ENCODE measurements at places on chromosomes 5 and 9.
A peak's percentile ranks its signal among the peaks of the same experiment; 100 is the strongest.

GRCh38 chr9:86687788-86688187, 259.5 kb downstream of the GAS1 start:
- H3K27ac ChIP-seq: no peak overlapping the region
- H3K27me3 ChIP-seq: no peaks in the 10 kb centered on the region
- no peak overlapping the region for H3K4me3 ChIP-seq
- no peaks in the 10 kb centered on the region for H3K4me1 ChIP-seq
- DNase-seq: no peak

GRCh38 chr9:98797491-98797890, 1.1 kb upstream of the ANKS6 start:
- DNase-seq: no peak
- no peak overlapping the region for H3K27ac ChIP-seq
- peaks cover 14% of the 10 kb centered on the region for H3K4me1 ChIP-seq
- H3K4me3 ChIP-seq: no peak overlapping the region
- no peaks in the 10 kb centered on the region for H3K27me3 ChIP-seq

DNA sequence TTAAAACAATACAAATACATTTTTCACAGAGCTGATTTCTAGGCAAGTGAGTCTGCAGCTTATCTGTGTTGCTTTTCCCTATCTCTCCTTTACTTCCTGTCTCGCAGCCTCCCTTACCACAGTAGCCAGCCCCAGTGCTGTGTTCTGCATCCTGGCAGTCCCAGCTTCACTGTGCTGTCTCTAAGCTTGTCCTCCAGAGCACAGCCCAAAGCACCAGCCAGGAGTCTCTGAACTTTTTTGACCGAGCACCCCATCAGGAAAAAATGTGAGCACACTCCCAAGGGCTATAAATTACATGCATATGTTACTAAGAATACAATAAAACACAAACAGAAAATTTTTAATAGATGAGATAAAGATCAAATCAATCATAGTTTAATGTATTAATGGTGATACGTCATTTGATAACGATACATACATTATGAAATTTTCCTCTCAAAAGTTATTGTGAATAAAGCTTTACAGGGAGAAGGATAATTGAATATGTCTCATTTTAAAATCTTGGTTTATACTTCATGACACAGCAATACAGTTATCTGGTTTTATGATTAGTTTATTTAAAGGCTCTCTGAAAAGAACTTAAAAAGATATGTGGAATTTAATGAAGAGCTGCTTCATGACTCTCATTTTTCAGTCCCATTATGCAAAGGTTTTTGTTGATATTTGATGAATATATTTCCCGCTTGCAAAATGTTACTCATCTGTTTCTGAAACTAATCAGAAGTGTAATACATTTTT, 7.3 kb upstream of the RHOBTB3 start:
- no peaks in the 10 kb centered on the region for H3K27me3 ChIP-seq
- H3K36me3 ChIP-seq: no peaks in the 10 kb centered on the region
- DNase-seq: no peak
- H3K27ac ChIP-seq: peak overlapping the region; percentile 15
- no peak overlapping the region for H3K4me3 ChIP-seq

- H3K27ac ChIP-seq: no peak overlapping the region
- no peaks in the 10 kb centered on the region for H3K27me3 ChIP-seq
- H3K4me1 ChIP-seq: peaks cover 1% of the 10 kb centered on the region
- DNase-seq: no peak
Measured at GRCh38 chr5:59268756-59269415, 624.6 kb downstream of the PDE4D start.

DNA sequence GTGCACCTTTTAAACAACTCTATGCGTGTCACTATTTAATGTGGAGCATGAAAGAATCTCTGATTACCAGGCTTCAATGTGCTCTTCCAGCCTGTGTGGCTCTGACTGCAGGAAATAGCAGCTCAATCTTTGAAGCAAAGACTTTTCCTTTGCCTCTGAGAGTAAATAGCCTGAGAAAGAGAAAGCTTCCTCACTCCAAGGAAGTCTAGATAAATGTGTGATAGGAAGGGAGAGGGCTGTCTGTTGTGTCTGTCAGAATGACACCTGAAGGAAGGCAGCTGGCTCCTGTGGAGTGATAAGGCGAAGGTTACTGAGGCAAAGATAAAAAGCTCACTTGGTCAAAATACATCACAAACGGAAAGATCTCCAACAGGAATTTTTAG, 205.3 kb upstream of the HAPLN1 start:
- H3K4me3 ChIP-seq: no peak overlapping the region
- H3K27me3 ChIP-seq: no peaks in the 10 kb centered on the region
- H3K4me1 ChIP-seq: no peaks in the 10 kb centered on the region
- DNase-seq: no peak

DNA sequence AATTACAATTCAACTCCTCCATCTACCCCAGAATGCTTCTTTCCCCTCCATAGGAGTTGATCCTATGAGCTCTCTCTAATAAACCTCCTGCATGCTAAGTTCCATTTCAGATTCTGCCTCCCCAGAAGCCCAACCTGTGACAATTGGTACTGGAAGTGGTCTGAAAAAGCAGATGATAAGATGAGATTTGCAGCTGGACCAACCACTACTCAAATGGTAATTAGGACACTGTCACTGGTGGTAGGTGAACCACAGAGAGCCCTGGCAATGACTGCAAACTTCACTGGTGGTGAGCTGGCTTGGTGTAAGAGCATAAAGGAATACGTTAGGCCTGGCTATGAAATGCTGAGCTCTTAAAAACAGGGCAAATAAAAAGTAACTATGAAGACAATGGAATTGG, 112.6 kb downstream of the ESM1 start:
- no peak overlapping the region for H3K4me3 ChIP-seq
- H3K27me3 ChIP-seq: no peaks in the 10 kb centered on the region
- H3K4me1 ChIP-seq: peaks cover 12% of the 10 kb centered on the region
- no peak overlapping the region for H3K27ac ChIP-seq
- H3K36me3 ChIP-seq: no peaks in the 10 kb centered on the region

- no peaks in the 10 kb centered on the region for H3K36me3 ChIP-seq
- no peaks in the 10 kb centered on the region for H3K27me3 ChIP-seq
- H3K4me3 ChIP-seq: no peak overlapping the region
- H3K27ac ChIP-seq: no peak overlapping the region
Measured at GRCh38 chr5:154351141-154351540, 94.7 kb upstream of the SAP30L start.

GRCh38 chr5:64183956-64184355, 18.3 kb downstream of the RNF180 start:
- no peaks in the 10 kb centered on the region for H3K4me1 ChIP-seq
- DNase-seq: no peak
- no peak overlapping the region for H3K27ac ChIP-seq
- H3K27me3 ChIP-seq: no peaks in the 10 kb centered on the region
- no peaks in the 10 kb centered on the region for H3K36me3 ChIP-seq
